ENCODE measurements at places on chromosomes 7 and 10. TPM values are rescaled to one million over a fixed set of nuclear protein-coding genes. Genes with fewer than 3 reads are reported as not detected.

The SYT15 gene
- 0.98 TPM for total RNA-seq

The MAGI2 gene
- total RNA-seq = 0.20 TPM

The MKX gene
- total RNA-seq = 0.16 TPM

The ACTR3C gene
- 10.4 TPM for total RNA-seq

The ADAM8 gene
- 89.5 TPM for total RNA-seq

The STEAP1B gene
- total RNA-seq = 0.33 TPM
